ENCODE measurements at places on chromosomes 1 and 21.

DNA sequence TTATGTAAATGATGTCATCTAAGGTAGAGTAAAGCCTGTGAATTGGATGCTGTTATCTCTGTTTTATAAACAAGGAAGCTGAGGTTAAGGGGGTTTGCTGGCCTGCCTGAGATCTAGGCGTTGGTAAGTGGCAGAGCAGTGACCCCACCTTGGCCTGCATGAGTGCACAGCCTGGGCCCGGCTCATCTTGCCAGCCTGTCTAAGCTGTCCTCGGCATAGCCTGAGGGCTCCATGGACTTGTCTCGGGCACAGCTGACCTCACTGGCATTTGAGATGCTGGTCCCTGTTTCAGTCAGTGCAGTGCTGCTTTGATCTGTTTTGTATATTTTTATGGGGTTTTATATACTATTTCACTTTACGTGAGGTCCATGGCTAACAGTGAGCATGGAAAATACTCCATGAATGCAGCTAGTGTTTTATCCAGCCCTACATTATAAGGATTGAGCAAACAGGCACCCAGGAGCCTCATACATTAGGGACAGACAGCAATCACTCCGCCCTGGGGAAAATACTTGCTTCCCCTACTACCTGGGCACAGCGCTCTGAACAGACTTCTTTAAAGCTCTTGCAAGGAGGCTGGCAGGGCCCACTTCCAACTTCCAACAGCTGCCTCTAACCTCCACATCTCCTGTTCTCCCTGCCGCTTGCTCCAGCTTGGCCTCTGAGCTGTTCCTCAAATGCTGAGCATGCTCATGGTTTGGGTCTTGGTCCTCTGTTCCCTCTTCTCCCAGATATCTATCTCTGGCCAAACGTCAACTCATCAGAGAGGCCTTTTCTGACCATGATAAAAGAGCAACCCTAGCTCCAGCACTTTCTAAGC lies 150.6 kb upstream of the HMGB4 start:
- no peak for DNase-seq

DNA sequence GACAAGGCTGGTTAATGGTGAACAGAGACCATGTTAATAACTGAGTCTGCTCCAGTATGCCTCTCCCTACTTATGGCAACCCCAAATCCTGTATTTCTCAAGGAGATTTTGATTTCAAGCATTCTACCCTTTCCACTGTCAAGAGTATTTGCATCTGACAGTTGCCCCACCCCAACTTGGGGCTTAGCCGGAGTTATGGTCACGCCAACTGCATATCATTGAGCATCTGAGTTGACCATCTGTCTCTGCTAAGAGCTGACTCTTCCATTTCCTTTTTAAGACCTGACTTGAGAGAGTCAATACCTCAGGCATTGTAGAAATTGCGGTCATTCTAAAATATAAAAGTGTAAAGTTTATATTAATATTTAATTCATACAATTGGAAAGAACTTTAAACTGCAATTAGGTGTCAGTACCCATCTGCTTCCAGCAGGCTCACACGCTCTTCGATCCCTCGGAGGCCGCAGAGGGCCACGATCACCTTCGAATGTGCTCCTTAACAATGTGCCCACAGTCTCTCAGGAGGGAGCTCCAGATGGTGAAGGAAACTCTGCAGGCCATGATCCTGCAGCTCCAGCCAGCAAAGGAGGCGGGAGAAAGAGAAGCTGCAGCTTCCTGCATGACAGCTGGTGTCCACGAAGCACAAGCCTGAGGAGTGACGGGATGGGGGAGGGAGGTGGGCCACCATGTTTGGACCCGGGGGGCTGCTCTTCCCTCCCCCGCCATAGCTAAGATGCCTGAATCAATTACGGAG lies 409.8 kb downstream of the DISC1 start:
- peak; percentile 11 for DNase-seq

DNA sequence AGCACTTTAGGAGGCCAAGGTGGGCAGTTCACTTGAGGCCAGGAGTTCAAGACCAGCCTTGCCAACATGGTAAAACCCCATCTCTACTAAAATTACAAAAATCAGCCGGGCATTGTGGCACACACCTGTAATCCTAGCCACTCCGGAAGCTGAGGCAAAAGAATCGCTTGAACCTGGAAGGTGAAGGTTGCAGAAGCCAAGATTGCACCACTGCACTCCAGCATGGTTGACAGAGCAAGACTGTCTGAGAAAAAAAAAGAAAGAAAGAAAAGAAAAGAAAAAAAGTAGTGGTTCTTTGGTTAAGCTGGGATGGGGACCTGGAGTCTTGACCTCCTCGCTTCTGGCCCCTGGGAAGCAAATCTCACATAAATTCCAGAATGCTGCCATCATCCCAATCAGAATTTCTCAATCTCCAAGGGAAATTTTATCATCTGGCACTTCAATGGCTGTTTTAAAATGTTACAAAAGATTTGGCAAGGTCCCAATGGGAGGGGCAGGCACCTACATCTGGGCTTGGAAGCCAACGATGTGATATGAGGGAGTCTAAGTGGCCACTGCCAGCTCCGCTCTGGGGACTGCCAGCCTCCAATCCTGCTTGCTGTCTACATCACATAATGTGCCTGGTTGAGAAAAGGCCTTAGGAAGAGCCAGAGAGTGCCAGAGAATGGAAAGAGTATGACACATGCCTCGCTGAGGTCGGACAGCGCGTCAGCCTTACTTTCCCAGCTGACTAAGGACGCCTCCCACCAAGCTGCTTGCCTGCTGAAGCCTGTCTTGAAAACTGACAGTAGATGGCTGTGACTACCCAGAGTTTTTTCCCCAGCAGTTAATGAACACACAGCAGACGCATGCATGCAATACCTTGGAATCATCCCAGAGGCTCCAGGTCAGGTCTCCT lies 42.1 kb upstream of the SRP9 start:
- peak; percentile 28 for DNase-seq

GRCh38 chr1:153343811-153344717 lies 4.6 kb downstream of the PGLYRP4 start:
- DNase-seq, result no peak

DNA sequence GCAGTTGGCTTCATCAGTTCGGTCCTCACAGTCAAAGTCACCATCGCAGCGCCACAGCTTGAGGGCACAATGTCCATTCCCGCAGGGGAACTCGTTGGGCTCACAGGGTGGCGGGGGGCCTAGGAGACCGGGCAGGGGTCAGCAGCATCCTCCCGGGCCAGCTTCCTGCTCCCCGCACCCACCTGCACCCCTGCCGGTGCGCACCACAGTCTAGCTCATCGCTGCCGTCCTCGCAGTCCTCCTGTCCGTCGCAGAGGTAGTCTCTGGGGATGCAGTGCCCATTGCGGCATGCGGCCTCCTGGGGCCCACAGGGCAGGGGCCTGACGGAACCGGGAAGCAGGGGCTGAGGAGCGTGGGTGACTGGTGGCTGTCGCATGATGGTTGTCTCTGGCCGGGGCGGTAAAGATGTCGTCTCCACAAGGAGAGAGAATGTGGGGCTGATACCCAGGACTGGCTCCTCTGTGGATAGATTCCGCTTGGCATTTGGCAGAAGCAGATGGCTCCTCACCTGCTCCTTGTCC lies 49.8 kb downstream of the HSPG2 start:
- DNase-seq, result no peak

GRCh38 chr1:154837034-154837671 lies 32.9 kb downstream of the KCNN3 start:
- DNase-seq, result no peak
